Brain pericyte (primary cell): ENCODE measurements at places on chromosomes 6 and 20.

DNA sequence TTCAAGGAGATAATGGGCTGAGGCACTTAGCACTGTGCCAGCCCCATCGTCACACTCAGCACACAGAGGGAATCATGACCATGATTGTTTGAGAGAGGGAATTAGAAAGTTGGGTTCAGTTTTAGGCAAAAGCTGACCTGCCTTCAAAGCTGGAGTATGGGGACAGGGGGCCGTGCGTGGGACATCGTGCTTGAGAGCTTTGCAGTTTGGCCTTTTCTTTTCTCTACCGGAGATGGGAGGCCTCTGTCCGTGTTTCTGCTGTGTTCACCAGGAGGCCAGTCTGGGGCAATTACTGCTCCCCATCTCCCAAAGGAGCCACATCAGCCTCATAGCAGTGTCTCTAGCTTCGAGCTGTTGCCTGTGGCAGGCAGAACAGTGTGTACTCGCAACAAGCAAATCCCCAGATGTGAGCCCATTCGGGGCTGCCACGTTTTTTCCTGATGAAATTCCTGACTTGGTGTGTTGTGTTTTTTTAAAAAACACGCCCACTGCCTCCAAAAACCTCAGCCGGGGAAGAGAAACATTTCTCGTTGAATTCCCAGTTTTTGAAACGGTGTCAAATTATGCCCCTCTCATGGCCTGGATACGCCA lies 20.2 kb downstream of the EYA2 start:
- no peak for DNase-seq

- no peak for DNase-seq
These were observed 27.8 kb downstream of the CCN2 start for GRCh38 chr6:131923356-131923755.

DNA sequence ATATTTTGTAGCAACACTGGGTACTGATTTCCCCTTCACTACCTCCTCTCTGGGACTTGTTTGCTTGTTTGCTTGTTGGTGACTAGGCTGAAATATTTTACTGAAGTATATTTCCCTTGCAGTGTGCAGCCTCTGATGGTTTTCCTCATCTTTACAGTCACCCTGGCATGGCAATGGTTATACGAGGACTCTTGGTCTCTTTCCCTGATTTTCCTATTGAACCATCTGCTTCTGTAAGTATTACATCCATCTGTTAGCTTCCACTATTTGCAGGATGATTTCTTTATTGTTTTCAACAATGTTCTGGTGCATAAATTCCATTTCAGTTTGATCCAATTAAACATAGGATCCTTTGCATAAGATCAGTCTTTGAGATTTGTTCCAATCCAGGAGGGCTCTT lies 465.1 kb downstream of the MEI4 start:
- DNase-seq = no peak

DNA sequence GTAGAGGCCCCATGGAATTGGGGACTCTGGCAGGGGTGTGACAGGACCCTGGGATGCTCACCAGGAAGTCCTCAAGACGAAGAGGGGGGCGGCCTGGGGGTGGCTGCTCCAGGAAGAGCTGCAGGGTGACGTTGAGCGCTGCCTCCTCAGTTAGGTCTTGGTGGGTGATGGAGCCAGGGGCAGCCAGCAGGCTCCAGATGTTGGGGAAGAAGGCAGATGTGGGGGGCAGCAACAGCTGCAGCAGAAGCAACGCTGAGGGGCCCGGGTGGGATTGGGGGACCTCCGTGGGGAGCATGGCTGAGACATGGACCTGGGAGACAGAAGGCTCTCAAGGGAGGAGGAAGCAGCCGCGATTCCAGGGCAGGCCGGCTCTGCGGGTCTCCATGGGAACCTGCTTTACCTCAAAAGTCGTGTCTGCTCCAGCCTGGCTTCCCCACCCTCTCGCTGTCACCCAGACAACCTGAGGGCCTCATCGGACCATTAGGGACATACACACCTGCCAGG lies 591 bp downstream of the VWA7 start:
- no peak for DNase-seq

DNA sequence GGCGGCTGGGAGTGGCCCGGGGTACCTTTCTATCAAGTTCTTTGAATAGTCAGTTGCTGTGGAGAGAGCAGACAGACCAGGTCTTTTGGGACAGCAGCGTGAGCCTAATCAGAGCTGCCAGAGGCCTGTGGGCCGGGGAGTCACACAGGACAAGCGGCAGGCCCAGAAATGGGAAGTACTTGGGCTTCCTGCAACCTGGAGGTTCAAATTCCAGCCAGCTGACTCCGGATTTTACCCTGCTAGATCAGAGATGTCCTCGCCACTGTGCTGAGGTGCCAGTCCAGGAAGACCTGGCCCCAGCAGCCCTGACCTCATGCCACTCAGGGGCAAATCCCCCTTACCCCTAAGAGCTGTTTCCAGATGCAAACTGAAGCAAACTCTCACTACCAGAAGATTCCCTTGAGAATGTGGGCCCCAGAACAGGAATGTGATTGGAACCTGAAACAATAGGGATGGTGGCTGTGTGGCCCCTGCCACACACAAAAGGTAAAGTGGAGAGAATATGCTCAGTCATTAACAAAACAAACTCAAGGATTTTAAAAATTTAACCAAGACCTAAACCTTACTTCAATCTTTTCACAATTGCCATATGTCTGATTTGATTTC lies 9.7 kb downstream of the BEND3 start:
- no peak for DNase-seq

DNA sequence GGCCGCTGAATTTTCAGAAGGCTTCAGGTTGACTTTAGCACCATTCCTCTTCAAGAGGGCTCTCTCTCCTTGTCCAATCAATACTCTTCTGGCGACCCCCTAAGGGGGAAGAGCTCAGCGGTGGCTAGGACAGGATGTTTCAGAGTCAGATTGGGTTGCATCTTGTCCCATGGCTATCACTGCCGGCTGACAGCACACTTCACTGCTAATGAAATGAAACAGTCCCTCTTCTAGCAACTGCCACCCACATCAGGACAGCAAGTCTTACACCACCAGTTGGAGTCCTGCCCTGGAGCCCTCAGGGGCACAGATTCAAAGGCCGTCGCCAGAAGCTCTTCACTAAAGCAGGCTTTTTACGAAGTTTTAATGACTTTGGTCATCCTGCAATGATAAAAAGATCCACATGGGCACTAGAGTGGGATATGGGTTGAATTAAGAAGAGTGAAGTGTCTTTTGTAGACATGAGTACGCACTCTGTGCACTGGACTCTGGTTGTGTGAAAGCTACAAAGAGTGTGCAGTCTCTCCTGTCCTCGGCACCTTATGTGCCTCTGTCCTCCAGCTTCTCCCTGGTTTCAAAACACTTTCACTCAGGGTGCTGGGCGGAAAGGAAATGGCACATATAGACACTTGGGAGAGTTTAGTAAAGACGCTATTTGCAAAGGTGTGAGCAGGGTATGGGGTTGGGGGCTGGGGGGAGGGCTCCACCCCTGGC lies 66.1 kb upstream of the SLC22A16 start:
- DNase-seq = no peak

DNA sequence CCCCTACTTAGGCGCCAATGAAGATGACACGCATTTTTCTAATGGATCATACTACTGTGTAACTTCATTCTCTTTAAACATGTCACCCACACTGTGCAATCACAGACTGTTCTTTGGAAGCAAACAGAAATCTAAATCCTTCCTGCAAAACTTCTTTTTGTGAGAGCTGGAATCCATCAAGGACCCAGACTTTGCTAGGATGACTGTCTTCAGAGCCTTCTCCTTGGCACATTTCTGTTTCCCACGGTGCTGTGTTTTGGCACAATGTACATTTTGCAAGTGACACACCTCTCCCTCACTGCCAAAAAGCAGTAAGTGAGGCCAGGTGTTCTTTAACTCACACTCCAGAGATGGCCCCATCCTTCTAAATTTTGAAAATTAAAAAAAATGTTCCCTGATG lies 21.7 kb upstream of the TAGAP start:
- no peak for DNase-seq

- no peak for DNase-seq
These were observed at the start of gene GID8 for GRCh38 chr20:62938105-62938888. Gene GID8 (plus strand): TSS chr20:62938147. CDS start chr20:62941503, 3,356 bp downstream.

DNA sequence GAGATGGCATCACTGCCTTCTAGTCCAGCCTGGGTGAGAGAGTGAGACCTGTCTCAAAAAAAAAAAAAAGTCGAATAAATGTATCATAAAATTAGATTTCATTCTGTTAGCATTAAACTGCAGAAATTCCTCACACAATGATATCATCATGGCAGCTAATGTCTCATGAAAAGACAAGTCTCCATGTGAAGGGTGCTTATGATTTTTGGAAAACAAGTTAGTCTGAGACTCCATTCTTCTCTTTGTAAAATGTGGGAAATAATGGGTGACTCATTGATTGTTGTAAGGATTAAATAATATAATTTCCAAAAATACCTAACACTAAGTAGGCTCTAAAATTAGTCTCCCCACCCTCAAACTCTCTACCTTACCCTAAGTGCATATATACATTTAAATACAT lies 49.6 kb upstream of the CDYL start:
- DNase-seq = no peak

DNA sequence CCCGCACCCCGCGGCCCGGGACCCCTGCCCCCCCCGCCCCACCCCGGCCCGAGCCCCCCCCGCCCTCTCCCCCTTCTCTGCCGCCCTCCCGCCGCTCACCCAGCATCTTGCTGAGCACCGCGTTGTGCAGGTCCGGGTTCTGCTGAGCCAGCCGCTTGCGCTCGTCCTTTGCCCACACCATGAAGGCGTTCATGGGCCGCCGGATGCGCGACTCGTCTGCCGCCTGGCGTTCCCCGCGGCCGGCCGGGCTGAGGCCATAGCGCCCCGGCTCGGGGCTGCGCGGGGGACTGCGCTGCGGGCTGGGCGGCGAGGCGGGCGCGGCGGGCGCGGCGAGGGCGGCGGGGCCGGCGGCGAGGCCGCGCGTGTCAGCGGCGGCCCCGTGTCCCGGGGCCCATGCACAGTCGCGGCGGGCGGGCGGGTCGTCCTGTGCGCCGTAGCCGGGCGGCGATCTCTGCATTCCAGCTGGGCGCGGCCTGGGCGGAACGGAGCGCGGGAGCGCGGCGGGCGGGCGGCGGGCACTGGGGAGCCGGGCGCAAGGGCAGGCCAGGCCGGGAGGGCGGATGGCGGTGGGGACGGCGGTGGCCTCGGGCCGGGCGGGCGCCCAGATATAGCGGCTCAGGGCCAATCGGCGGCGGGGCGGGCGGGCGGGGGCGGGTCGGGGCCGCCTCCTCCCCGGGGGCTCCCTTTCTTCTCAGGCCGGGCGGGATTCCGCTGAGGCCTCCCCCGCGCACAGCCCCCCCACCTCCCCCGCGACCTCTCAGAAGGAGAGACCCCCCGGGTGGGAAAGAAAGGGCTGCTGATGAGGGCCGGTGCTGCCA lies at the start of gene SOX18:
Gene SOX18 (minus strand): TSS at position 580 of the 818 bp plus-strand sequence. CDS start 123 bp downstream, at position 457.
- no peak for DNase-seq

DNA sequence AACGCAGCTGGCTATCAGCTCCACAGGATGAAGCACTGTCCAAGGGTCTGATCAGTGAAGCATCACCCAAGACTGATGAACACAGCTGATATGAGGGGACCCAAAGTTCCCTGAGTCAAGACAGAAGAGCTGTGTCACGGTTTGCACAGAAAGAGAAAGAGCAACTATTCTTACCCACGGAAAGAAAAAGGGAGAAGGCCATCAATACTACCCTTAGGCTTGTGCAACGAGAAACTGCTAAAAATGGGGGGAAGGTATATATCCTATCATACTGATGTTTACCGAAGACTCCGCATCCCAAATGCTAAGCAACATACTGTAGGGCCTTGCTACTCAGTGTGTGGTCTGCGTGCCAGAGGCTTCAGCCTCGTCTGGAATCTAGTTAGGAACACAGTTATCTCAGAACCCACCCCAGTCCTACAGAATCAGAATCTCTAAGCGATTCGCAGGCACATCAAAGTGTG lies 665 bp downstream of the FASTKD5 start:
- no peak for DNase-seq

DNA sequence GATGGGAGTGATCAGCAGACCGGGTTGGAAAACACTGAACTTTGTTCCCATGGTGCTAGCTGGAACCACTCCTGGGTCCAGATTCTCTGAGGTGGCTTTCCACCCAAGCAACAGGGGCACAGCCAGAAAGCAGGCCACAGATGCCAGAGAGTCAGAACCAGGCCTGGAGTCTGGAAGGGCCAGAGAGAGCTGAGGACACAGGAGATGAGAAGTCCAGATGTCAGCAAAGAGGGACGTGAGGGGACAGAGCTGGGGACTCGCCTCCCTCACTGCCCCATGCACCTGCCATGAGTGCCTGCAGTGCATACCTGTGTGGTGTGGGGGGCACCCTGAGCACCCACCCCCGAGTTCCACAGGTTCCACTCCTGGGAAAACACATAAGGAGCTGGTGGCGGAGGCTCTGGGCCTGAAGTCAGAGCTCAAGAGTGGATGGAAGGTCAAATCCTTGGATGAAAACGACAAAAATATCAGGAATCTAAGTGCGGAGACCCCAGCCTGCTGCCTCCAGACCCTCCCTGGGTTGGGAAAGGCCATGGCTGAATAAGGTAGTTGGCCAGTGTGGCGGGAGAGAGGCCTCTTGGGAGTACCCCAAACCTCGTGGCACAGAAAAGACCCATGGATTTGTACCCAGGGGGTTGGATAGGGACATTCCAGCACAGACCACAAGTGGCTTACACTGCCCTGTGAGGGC lies 224.2 kb downstream of the SYNDIG1 start:
- DNase-seq = no peak

DNA sequence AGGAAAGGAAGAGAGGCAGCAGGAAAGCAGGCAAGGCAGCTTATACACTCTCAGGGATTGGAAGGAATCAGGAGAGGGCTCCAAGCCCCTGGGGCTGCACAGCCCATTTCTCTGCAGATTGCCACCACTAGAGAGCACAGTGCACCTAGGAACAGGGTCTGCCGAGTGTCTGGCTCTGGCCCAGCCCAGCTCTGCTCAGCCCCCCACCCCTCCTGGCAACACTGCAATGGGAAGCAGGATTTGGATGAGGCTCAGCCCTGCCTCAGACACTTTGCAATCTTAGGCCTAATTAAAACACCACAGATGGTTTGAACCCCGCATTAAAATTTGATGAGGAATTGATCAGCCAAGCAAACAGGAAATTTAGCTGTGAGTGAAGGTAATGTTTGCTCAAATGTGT lies 252.7 kb downstream of the DHX35 start:
- no peak for DNase-seq

DNA sequence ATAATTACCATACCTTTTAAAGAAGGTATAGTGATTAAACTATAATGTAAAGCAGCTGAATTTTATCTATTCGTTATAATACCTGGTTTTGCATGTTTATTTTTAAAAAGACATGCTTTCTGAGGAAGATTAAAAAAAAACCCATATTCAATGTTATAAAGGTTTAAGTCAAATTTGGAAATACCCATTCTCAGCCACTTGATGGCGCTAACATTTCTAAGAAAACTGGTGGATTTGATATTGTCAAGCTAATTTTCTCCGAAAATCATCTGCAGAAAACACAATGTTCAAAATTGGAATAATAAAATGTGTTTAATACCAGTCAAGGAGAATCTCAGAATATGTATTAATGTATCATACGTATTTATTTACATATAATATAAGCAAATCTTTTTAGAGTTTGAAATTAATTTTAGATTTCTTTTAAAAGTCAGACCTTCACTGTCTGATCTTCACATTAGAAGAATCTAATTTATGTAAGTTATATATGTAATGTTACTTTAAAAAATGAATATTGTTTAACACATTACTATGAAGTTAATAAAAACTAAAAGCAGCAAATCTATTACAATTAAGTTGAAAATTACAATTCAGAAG lies 35.0 kb downstream of the SHPRH start:
- DNase-seq = peak; percentile 0

- no peak for DNase-seq
These were observed 7.8 kb downstream of the USP49 start for GRCh38 chr6:41887331-41887751.
